ENCODE measurements at places on chromosomes 1 and 21.

DNA sequence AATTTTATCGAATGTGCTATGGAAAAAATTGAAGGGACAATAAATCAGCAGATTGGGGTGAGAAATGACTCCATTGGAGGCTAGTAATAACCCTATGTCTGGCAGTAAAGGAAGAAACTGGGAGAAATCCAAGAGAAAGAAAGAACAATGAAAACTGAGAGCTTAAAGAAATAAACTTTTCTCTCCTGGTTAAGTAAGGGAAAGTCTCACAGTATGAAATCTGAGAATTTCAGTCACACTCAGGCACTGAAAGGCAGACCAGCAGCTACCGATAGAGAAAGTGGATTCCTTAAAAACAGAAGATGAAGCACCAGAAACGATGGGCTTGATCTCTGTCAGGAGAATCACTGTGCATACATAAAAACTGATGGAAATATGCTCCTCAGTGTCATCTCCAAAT is 404.2 kb downstream of the PLPP3 start:
- H3K4me1 ChIP-seq, result no peaks in the 10 kb centered on the region
- H3K27me3 ChIP-seq, result no peaks in the 10 kb centered on the region
- no peak for DNase-seq
- no peak overlapping the region for H3K4me3 ChIP-seq

DNA sequence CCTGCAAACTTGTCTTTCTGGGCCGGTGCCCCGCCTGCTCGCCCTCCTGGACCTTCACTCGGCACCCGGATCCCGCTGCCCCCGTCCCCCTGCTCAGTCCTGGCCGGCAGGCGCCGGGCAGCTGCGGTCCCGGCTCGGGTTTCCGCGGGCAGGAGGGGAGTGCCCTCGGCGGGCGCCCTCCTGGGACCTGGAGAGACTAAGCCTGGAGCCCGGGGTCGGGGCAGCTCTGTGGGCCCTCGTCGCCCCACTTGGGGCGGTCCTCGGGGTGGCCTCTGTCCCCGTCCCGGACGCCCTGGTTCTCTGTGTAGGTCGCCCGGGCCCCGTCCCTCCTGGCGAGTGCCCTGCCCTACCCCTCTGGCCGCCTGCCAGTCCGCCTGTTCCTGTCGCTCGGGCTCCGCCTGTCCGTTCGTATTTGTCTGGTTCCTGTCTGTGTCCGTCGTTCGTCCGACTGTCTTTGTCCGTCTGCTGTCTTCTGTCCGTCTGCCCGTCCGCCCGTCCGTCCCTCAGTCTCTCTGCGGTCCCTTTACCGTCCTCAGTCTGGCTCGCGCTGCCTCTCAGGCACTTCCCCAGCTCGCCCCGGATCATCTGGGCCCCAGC is 490 bp downstream of the SERINC2 start:
- no peak overlapping the region for H3K27ac ChIP-seq
- H3K36me3 ChIP-seq, result no peaks in the 10 kb centered on the region
- H3K27me3 ChIP-seq, result peaks cover 74% of the 10 kb centered on the region
- H3K4me1 ChIP-seq, result peaks cover 7% of the 10 kb centered on the region
- peak overlapping the region; percentile 86 for H3K4me3 ChIP-seq

GRCh38 chr1:230284891-230285290 is 141.2 kb downstream of the PGBD5 start:
- DNase-seq, result no peak
- no peak overlapping the region for H3K4me3 ChIP-seq
- no peaks in the 10 kb centered on the region for H3K36me3 ChIP-seq
- H3K4me1 ChIP-seq, result peaks cover 9% of the 10 kb centered on the region
- no peaks in the 10 kb centered on the region for H3K27me3 ChIP-seq
- H3K27ac ChIP-seq, result no peak overlapping the region

- peaks cover 49% of the 10 kb centered on the region for H3K27me3 ChIP-seq
- no peaks in the 10 kb centered on the region for H3K36me3 ChIP-seq
- H3K27ac ChIP-seq, result no peak overlapping the region
- no peaks in the 10 kb centered on the region for H3K4me1 ChIP-seq
- DNase-seq, result no peak
Measured at GRCh38 chr1:111963985-111964738, 25.3 kb downstream of the KCND3 start.

DNA sequence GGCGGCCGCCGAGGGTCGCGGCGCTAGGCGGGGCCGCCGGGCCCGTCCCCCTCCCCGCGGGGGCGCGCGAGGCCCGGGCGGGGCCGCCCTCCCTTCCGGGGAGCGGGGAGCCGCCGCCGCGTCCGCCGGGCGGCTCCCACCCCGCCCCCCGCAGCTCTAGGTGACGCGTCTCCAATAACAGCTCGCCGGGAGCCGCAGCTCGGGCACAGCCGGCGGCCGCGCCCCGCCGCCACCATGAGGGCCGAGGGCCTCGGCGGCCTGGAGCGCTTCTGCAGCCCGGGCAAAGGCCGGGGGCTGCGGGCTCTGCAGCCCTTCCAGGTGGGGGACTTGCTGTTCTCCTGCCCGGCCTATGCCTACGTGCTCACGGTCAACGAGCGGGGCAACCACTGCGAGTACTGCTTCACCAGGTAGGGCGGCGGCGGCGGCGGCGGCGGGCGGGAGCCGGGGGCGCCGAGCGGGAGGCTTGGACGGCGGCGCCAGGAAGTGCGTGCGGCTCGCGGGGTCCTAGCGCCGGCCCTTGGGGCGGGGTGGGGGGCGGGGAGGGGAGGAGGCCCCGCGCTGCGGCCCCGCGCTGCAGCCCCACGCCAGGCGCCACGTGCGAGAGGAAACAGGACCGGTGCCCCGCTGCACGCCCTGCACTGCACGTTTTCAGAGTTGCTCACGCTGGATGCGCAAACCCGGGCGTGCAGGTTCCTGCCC is at the start of gene SMYD2:
Gene SMYD2, plus strand, starts transcription at position 139 of the 699 bp plus-strand sequence. Its CDS starts 96 bp downstream, at position 235.
- H3K27ac ChIP-seq, result peak within 1 kb of the TSS; percentile 52
- DNase-seq, result peak; percentile 69
- H3K4me3 ChIP-seq, result peak within 1 kb of the TSS; percentile 92
- H3K27me3 ChIP-seq, result peaks cover 7% of the 10 kb centered on the region
- peaks cover 2% of the 10 kb centered on the region for H3K36me3 ChIP-seq
- H3K4me1 ChIP-seq, result peaks cover 43% of the 10 kb centered on the region

- no peak overlapping the region for H3K27ac ChIP-seq
- H3K4me1 ChIP-seq, result no peaks in the 10 kb centered on the region
- H3K27me3 ChIP-seq, result no peaks in the 10 kb centered on the region
Measured at GRCh38 chr1:60589916-60590315, 492.4 kb upstream of the NFIA start.

- peaks cover 7% of the 10 kb centered on the region for H3K36me3 ChIP-seq
- no peaks in the 10 kb centered on the region for H3K4me1 ChIP-seq
- DNase-seq, result no peak
Measured at GRCh38 chr1:44895919-44896734, 53.1 kb upstream of the PTCH2 start.

DNA sequence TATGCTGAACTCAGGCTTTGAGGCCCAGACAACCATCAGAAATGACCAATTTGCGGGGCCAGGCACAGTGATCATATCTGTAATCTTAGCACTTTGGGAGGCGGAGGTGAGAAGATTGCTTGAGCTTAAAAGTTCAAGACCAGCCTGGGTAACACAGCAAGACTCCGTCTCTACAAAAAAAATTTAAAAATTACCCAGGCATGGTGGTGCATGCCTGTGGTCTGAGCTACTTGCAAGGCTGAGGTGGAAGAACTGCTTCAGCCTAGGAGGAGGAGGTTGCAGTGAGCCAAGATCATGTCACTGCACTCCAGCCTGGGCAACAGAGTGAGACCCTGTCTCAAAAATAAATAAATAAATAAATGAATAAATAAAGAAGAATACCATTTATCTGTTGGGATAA is 156.5 kb downstream of the EIF4G3 start:
- H3K27ac ChIP-seq, result no peak overlapping the region
- H3K36me3 ChIP-seq, result peaks cover 3% of the 10 kb centered on the region

GRCh38 chr1:10841118-10841517 is 44.7 kb upstream of the CASZ1 start:
- no peaks in the 10 kb centered on the region for H3K36me3 ChIP-seq
- no peak overlapping the region for H3K27ac ChIP-seq
- DNase-seq, result no peak
- H3K27me3 ChIP-seq, result peaks cover 48% of the 10 kb centered on the region

GRCh38 chr1:45508295-45509151 is 8.4 kb downstream of the MMACHC start:
- H3K36me3 ChIP-seq, result peaks cover 9% of the 10 kb centered on the region
- no peaks in the 10 kb centered on the region for H3K27me3 ChIP-seq
- DNase-seq, result no peak
- H3K27ac ChIP-seq, result peak overlapping the region; percentile 20
- H3K4me3 ChIP-seq, result no peak overlapping the region
- H3K4me1 ChIP-seq, result peaks cover 4% of the 10 kb centered on the region

DNA sequence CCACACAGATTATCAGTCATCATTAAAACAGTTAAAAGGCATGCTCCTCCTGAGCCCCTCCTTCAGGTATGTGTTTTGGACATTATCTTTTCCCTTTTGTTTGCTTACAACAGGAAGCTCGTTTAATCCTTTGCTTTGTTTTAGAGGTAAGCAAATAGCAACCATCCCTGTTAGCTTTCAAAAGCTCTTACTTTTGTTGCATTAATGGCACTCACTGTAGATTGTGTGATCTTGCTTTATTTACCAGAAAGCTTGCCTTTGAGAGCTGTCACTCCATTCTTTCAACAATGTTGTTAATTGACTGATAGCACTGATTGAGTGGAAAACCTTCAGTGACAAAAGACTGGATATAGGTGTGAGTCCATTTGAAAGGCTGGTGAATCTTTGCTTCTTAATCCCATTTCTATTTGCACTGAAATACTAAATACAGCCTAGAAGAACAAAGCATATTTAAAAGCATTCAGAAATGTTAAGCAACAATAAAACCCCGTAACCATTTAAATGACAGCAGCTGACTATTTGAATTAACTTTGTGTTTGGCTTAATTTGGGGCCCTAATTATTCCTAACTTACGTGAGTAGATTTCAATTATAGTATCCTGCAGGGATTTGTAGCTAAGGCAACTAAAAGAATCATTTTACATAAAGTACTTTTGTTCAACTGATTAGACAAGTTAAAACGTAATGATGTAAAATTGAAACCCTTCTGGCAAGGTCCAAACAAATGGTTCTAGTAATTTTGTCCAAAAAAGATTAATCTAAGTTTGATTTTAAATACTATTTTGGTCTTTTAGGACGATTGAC is 48.3 kb downstream of the ADGRL2 start:
- no peak overlapping the region for H3K4me3 ChIP-seq
- H3K27me3 ChIP-seq, result no peaks in the 10 kb centered on the region
- no peak overlapping the region for H3K27ac ChIP-seq
- no peak for DNase-seq
- H3K4me1 ChIP-seq, result no peaks in the 10 kb centered on the region

- peak overlapping the region; percentile 75 for H3K4me3 ChIP-seq
- H3K36me3 ChIP-seq, result no peaks in the 10 kb centered on the region
- peak; percentile 34 for DNase-seq
- H3K27me3 ChIP-seq, result peaks cover 9% of the 10 kb centered on the region
- peaks cover 17% of the 10 kb centered on the region for H3K4me1 ChIP-seq
Measured at GRCh38 chr1:1171546-1172340, 1.9 kb upstream of the TTLL10 start.

GRCh38 chr21:29316029-29316742 is 17.5 kb downstream of the BACH1 start:
- H3K27me3 ChIP-seq, result no peaks in the 10 kb centered on the region
- no peak overlapping the region for H3K4me3 ChIP-seq
- H3K4me1 ChIP-seq, result peaks cover 64% of the 10 kb centered on the region
- H3K36me3 ChIP-seq, result peaks cover 6% of the 10 kb centered on the region
- H3K27ac ChIP-seq, result no peak overlapping the region

DNA sequence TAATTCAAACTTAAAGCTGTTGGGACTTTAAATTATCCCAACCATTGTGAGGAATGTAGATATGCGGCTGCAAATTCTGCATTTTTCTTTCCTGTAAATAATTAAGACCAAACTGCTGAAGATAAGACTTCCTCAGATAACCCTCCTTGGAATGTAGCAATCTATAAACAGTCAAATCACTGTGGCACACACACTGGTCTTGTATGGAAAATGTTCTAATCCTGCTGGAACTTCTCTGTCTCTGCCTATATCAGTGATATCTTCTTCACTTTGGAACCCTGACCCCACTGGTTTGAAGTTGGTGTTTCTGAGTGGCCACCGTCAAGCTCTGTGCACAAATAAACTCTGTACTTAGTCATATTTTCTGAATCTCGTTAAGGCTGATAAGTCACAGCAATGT is 32.9 kb downstream of the HSF2BP start:
- H3K4me1 ChIP-seq, result no peaks in the 10 kb centered on the region
- no peaks in the 10 kb centered on the region for H3K27me3 ChIP-seq
- H3K4me3 ChIP-seq, result no peak overlapping the region
- no peak for DNase-seq

GRCh38 chr1:61612602-61613001 is 112.3 kb downstream of the TM2D1 start:
- peaks cover 13% of the 10 kb centered on the region for H3K27me3 ChIP-seq
- no peak for DNase-seq

DNA sequence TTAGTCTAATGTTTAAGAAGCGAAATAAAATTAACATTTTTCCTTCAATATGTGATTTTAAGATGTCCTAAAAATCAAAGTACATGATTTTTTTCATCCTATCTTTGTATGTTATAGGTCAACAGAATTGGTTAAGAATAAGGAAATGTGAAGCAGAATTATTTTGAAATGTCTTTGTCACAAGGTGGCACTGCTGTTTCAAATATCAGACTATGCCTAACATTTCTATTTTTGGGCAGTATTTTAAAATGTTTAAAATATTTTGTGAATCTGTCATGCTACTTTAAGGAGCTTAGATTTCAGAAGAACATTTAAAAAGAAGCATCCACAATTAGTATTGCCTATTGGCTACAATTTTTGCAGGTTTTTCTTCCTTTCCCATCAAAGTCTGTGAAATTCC is 38.7 kb downstream of the AMY1C start:
- H3K4me1 ChIP-seq, result no peaks in the 10 kb centered on the region
- no peak overlapping the region for H3K27ac ChIP-seq
- no peaks in the 10 kb centered on the region for H3K27me3 ChIP-seq
- H3K36me3 ChIP-seq, result no peaks in the 10 kb centered on the region
- H3K4me3 ChIP-seq, result no peak overlapping the region

DNA sequence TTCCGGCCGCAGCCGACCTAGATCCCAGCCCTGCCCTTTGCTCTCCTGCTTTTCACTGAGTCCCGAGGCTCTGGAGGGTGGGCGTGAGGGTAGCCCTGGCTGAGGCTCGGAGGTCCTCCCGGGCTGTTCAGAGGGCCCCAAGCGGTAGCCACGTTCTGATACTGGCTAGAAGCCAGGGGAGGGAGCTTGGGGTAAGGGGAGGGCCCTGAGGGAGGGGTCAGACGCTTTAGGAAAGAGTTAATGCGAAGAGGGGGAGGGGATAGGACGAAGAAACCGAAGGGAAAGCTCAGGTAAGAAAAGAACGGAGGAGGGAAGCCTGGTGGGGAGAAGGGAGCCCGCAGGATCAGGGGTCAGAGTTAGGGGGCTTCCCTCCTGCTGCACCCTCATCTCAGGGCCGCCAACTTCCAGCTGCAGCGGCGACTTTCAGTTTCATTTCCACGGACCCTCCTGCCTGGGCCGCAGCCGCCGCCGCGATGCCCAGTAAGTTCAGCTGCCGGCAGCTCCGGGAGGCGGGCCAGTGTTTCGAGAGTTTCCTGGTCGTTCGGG is at the start of gene MOV10:
Gene MOV10, plus strand, starts transcription at position 220 of the 546 bp plus-strand sequence. Its CDS starts 254 bp downstream, at position 474.
- peaks cover 44% of the 10 kb centered on the region for H3K4me1 ChIP-seq
- no peaks in the 10 kb centered on the region for H3K27me3 ChIP-seq
- peak within 1 kb of the TSS; percentile 97 for H3K4me3 ChIP-seq
- peak within 1 kb of the TSS; percentile 97 for H3K27ac ChIP-seq
- peak; percentile 68 for DNase-seq
- peaks cover 24% of the 10 kb centered on the region for H3K36me3 ChIP-seq

All from activated T-cell treated with anti-CD3 and anti-CD28 coated beads, Interleukin-2, amount 50 U/mL, for 72 hours (primary cell).